ENCODE measurements at places on chromosomes 5 and 9.

DNA sequence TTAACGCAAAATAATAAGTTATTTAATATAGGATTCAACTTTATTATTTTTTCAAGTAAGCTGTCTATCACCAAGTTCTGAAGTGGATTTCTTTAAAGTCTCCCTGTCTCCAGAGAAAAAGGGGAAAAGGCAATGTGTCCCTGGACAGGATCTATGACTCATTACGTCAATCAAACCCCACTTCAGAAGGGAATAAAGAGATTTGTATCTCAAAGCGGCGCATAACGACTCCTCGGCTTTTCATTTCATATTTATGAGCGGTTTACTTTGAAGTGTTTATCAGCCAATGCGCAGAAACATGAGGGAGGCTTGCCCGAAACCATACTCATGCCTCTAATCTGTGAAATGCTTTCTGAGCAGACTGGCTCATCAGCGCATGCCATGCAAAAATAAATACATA is 938.6 kb upstream of the WWC1 start:
- no peak for DNase-seq

DNA sequence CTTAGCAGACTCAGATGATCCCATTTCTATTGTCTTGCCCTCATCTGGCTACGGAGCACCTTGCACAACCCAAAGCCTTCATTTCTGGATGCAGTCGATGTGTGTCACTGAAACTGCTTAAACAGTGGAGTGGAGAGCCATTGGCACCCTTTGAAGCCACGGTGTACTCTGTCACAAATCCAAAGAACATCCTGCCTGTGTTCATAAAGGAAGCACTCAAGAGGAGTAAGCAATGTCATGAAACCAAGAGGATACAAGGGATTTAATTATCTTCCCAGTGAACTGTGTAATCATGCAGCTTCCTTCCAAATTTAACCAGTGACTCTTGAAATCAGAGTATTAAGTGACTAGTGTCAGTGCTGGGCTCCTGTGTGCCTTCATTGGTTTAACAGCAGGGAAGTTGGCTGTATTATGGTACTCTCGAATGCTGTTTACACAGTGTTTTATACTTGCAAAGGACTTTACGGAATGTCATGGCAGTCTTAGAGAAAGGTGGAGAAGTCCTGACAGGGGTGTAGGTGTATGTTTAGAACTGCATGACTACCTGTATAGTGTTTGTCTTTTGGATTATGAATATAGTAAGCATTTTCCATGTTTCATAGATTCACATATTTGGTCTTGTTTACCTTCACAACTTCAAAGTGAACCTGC is 41.9 kb downstream of the CD180 start:
- DNase-seq = no peak

DNA sequence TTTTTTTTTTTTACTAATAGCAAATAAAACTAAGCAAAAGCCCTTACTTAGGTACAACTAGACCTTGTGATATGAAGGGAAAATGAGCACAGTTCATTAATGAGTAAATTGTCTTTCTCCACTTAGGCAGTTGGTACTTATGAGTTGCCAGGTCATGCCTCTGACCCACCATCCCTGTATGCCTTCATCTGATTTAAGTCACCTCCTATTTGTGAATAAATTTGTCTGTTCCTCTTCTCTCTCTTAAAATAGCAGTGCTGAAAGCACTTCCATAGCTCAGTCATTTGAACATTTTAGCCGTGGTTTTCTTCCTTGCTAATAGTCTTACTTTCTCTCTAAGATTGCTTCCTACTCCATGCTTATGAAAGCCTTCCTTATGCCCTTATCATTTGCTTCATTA is 61.4 kb downstream of the SLC44A1 start:
- DNase-seq = no peak

DNA sequence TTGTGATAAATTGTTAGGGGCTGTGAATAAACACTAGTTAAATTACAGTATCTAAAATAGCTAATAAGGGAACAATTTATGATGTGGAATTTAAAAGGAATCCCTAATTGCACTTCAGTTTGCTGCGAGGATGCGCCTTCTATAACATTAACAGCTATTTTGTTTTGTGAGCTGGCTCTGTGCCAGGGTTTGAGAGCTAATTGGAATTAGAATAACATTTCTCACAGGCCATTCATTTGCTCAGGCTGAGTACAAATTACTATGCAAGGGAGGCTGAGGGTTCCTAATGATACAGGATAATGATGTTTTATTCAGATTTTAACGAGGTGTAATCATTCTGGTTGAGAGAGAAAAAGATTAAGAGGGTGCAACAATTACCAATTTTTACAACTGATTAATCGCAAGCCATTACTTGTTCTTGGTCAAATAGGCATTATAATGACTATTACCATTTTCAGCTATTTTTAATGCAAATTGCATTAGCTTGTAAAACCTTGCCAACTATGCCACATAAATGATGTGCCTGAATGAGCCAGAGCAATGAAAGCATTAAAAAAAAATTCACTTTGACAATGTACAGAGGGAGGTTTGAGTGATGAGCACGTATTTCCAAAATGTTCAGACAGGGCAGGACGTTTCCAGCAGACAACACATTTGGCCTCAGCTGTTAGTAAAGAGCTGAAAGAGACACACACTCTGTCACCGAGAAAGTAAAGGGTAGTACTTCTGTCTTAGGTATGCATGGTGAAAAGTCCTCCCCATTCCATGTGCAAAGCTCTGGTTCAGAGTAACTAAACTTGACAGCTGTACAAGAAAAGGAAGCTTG is 576.5 kb downstream of the TLE1 start:
- DNase-seq = no peak

DNA sequence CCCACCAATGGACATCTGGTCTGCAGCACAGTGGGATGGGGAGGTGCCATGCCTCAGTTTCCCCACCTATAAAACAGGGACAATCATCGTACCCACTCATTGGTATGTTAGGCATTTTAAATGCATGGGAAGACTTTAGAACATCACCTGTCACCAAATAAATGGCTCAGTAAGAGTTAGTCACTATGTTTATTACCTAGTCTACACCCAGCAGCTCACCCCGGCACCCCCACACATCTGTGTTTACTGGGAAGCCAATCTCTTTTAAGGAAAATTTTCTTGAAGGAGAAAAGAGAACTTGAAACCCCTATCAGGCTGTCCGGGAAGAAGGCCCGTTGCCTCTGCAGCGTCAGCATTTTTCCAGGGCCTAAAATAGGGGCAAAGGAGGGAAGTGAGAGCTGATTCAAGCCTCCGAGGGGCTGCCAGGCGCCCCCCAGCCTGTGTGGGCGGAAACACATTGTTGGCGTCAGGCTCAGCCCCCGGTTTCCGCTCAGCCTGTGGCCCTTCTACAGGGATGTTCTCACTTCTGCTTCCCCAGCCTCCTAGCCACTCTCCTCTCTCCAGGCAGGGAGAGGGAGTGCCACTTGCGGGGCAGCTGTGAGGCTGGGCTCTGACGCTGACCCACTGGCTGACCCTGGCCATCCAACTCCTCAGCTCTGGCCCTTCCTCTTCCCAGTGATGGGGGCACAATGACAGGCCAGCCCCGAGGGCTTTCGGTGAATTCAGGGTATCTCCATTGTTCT is 4.6 kb downstream of the CSF1R start:
- DNase-seq = peak; percentile 11

GRCh38 chr5:56494300-56494731 is 261.2 kb upstream of the ANKRD55 start:
- DNase-seq = no peak

DNA sequence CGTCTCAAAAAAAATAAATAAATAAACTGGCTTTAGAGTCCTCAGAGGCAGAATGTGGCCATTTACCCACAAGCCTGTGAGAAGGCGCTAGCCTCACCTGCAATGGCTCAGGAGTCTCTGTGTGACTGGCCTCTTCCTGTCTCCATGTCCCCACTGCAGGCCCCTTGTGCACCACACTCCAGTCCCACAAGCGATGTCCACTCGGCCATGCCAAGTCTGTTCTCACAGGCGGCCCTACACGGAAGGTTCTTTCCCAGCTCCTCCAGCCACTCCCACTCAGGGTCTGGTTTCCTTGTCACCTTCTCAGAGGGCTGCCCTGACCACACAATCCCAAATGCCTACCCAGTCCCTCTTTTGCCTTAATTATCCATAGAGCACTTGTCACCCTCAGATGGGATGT is 38.2 kb downstream of the POLR1E start:
- no peak for DNase-seq

- no peak for DNase-seq
Measured at GRCh38 chr5:154223320-154223719, 32.8 kb downstream of the GALNT10 start.
